ENCODE measurements at places on chromosomes 1 and 21. TPM values are rescaled to one million over a fixed set of nuclear protein-coding genes. Genes with fewer than 3 reads are reported as not detected.

S100A14 gene
- 2.1 TPM for total RNA-seq

SYT11 gene
- total RNA-seq = 39.4 TPM

PDZK1IP1 gene
- total RNA-seq = not detected

EXTL1 gene
- total RNA-seq = 0.47 TPM

RORC gene
- total RNA-seq = not detected

CELA3A gene
- total RNA-seq = not detected

KCNE1 gene
- 0.17 TPM for total RNA-seq

All from bronchial smooth muscle cell (primary cell).